ENCODE measurements at places on chromosomes 11 and 22.

- DNase-seq = no peak
Measured at GRCh38 chr22:37991731-37992442, 7.5 kb upstream of the SOX10 start.

DNA sequence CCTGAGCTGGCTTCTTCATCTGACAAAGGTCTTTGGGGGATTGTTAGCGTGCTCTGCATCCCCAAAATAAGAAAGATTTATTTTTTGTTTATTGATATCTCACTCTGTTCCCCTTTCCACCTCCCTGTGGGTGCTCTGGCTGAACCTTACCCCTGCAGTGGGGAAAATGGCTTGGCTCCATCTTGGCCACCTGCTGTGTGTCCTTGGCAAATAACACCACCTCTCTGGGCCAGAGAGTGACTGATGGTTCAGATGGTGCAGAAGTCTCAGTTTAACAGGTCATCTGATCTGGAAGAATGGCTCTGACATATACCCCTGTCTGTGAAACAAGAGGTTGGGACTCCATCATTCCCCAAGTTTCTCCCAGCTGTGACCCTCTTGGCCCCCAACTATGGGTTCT lies 157.6 kb downstream of the MYO18B start:
- DNase-seq = no peak

GRCh38 chr11:6481924-6482275 lies 599 bp downstream of the TIMM10B start:
- no peak for DNase-seq

DNA sequence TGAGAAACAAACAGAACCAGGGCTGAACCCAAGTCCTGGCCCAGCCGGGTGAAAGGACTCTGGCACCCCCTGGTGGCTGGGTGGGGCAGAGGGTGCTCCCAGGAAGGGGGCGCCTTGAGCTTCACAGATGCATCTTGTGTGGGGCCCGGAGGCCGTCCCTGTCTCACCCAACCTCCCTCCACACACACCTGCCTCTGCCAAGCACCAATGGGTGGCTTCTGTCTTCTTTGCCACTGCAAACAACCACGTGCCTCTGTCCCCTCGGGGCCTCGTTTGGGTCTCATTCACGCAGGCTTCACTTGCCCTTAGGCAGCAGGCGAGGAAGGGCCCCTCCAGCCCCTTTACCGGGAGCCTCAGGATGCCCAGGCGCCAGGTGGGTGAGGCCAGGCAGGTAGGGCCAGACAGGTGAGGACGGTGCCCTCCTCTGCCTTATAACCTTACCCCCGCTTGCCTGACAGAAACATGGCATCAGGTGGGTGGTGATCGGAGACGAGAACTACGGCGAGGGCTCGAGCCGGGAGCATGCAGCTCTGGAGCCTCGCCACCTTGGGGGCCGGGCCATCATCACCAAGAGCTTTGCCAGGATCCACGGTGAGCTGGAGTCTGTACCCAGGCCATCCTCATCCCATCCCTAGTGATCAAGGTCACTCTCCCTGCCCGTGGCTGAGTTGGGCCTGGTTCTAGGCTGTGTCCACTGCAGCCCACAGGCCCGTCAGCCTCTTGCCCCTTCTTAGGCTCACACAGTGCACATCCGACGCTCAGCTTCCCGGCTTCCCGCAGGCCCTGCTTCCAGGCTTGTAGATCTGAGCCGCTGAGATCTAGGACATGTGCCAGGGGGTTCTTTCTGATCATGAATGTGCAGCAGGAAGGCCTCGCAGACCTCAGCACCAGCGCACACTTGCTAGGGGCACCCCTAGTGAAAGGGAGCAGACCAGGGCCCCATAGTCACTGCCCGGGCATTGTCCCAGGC lies 17.2 kb downstream of the POLR3H start:
- DNase-seq = no peak

GRCh38 chr22:28245579-28246224 lies 326.6 kb upstream of the PITPNB start:
- DNase-seq = no peak

DNA sequence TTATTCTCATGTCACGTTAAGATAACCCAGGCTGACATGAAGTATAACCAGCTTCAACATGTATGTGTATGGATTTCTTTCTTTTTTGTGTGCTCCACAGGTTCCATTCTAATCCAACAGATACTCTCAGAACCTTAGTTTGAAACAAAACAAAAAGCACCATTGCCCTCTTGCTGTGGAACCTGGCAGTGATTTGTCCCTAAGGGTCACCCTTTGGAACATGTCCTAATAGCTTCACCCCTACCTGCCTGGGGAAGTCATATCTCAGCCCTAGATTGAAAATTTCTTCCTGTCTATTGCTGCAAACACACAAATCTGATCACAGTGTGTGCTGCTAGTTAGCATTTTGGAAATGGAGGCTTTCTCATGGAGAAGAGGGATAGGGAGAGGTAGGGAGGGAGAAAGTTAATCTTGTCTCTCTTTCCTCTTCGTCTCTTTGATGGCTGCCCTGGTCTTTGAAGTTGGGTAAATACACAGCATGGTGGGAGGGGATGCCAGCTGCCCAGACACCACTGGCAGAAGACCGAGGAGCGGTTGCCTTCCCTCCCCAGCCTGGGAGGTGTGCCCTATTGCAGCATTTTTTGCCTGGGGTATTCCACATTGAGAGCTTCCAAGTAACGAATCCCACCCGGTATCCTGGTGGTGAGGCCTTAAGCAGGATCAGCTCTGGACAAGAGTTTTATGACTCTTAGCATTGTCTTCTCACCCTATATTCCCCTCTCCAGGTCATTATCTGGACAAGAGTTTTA lies 11.6 kb upstream of the CADM1 start:
- DNase-seq = no peak

GRCh38 chr11:11318961-11319360 lies 34.1 kb downstream of the CSNK2A3 start:
- no peak for DNase-seq

DNA sequence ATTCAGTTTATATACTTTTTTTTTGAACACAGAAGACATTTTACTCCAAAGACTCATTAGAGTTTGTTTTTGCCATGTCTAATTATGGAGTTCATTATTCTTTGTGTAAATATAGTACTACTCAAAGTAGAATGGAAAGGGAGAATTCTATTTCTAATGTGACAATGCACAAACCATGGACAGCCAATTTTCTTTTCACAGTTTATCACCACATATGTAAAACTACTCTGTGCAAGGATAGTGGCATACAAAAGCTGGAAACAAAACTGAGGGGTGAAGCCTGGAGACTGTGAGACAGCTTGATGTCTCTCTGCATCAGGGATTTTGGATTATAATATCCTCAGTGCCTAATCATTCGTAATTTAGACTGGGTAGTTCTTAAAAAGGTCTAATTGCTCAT lies 75.5 kb downstream of the LUZP2 start:
- no peak for DNase-seq

DNA sequence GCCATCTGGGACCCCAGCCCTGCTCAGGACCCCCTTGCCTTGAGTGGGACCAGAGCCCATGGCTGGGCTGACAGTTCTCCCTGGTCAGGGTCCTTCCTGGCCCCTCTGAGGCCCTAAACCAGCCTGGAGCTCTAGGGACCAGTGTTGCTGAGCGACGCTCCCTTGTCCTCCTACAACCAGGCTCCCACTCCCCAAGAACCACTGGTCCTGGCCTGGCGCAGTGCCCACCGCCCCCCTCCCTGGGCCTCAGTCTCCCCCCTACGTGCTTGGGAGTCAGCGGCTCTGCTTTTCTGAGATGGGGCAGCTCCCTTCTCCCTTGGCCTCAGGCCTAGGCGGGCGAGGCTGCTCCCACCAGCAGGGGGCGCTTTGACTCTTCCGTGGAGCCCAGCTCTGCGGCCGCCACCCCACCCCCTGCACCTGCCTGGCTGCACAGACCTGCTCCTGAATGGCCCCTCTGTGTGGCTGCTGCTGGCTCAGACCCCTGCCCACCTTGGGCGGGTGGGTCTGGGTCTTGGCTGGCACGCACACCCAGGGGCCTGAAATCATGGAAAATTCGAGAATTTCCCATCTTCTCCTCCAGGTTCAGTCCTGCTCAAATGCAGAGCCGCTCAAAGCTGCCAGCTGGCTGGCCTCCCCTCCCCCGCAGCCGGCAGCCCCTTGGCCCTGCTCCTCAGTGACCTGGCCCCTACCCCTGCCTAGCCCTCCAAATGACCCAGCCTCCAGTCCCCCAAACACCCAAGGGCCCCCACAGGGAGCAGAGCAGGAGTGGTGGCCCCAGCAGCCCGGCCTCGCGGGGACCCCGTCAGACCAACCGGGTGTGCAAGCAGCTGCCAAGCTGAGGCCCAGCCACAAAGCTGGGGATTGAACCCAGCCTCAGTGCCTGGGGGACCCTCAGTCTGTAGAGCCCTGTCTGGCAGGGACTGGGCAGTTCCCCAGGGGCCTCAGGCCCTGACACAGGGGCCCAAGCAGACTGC lies 9.1 kb downstream of the PRR33 start:
- DNase-seq = no peak

DNA sequence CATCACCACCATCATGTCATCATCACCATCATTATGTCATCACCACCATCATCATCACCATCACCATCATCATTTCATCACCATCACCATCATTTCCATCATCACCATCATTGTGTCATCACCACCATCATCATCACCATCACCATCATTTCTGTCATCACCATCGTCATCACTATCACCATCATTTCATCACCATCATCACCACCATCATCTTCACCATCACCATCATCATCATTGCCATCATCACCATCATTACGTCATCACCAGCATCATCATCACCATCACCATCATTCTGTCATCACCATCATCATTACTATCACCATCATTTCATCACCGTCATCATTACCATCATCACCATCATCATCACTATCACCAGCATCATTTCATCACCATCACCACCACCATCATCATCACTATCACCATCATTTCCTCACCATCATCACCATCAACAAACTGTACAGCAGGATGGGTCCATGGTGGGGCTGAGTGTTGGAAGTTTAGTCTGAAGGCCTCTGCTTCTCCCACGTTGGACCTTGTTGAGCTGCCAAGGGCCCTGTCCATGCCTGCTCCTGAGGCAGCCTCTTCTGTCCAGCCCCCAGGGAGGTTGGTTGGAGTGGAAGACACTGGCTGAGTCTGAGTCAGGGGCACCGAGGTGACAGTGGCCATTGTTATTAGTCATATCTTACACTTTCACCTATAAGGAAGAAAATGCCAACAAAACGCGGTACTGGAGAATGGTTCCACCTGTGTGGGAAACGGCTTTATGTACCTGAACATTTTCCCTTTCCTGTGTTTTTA lies 247.1 kb downstream of the TBC1D22A start:
- no peak for DNase-seq

- DNase-seq = no peak
Measured at GRCh38 chr11:34327804-34328631, 29.8 kb downstream of the ABTB2 start.

DNA sequence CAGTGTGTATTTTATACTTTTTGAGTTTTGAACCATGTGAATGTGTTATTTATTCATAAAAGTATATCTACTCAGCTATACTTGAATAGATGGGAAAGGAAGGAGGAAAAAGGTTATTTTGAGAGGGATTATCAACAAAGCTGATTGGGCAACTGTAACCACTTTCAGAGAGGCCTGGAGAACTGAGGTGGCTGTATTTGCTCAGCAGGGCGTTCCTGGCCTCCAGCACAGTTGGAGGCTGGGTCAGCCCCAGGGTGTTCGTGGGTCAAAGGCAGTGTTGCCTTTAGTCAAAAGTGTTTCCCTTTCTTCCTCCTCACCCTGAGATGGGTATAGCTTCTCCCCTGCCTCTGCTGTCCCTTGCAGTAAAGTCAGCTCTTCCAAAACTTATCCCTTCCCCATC lies 26.7 kb downstream of the ASCC2 start:
- no peak for DNase-seq

GRCh38 chr22:25202290-25202921 lies 2.7 kb downstream of the CRYBB3 start:
- DNase-seq = no peak

DNA sequence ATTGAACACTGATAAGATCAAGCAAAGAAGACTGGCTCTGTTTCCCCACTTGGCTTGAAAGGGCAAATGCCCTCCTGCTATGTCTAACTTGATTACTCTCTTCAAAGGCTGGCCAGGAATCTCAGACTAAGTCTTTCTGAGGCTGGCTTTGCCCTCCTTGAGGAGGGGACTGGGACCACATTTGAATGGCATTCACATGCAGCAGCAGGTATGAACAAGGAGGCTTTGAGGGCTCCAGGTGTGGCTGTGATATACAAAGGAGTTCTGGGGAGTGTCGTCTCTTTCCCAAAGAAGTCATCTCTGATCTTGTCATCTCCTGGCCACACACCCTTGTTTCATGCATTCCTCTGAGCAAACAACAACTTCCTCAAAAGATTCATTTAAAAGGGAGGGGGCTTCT lies 130.8 kb downstream of the ARL14EP start:
- DNase-seq = no peak

DNA sequence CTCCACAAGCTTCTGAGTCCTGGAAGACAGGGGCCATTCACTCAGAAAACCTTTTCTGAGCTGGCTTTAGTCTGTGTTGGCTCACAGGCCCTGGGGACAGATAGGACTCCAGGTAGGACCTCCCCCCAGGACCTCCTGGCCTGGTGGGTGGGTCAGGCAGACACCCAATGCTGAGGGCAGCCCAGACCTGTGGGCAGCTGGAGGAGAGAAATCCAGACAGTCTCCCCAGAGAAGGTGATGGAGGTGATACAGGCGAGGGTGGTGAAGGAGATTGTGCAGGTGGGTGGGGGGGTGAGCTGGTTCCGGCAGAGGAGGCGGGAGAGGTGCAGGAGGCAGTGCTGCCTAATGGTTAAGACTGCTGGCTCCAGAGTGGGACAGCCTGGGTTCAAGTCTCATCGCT lies 15.6 kb downstream of the LRRC32 start:
- DNase-seq = no peak

DNA sequence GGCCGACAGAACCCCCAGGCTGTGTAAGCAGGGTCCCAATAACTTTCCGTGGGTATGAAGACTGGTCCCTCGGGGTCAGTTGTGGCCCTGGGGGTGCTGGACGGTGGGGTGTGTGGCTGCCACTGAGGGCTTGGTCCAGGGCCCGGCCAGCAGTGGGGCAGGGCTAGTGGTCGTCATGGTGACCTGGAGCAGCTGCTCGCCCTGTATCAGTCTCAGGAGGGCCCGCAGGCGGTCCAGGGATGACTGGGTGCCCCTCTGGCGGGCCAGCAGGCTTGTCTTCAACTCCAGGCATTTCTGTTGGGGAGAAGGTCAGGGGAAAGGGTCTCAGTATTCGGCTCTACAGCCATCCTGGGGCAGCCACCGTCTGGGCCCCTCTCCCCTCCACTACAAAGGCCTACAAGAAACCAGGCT lies 126.8 kb downstream of the PHF21B start:
- DNase-seq = no peak

DNA sequence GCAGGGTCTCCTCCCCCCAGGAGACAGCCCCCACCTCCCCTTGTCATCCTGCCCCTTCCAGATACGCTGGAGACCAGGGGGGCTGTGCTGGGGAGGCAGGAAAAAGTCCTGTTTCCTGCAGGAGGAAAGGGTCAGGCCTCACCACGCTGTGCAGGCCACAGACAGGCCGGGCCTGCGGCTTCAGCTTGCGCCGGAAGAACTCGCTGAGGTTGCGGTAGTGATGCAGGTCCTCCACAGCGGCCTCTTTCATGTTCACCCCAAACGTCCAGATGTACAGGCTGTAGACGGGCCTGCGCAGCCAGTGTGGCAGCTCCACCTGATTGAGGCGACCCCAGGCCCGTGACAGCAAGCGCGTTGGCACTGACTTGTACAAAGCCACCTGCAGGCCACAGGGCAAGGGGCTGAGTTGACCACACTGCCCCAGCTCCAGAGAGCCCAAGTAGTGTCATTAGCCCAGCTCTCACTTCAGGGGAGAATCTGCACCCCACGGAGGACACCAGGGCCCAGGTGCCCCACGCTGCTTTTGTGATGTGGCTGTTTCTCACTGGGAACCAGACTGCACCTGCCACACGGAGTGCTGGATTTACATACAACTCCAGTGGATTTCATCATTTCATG lies 40.4 kb downstream of the PISD start:
- no peak for DNase-seq
